IMR-90 (cell line): ENCODE measurements at places on chromosomes 4 and X. TPM values are rescaled to one million over a fixed set of nuclear protein-coding genes. Genes with fewer than 3 reads are reported as not detected.

DNA sequence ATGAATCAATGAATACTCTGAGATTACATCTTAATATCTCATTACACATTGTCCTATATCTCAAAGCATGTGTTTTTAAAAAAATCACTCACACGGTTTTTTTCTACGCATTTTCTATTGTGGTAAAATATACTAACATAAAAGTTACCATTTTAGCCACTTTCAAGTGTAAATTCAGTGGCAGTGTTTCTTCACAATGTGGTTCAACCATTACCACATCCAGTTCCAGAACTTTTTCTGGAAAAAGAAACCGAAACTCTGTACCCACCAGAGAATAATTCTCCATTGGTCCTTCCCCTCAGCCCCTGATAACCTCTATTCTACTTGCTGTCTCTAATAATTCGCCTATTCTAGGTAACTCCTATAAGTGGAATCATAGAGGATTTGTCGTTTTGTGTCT is 35.3 kb upstream of the ACSL1 start:
- no peak for DNase-seq
- no peak overlapping the region for H3K27ac ChIP-seq
- no peaks in the 10 kb centered on the region; the same call in 1 of the 2 replicates for H3K27me3 ChIP-seq
- H3K4me1 ChIP-seq: no peaks in the 10 kb centered on the region
- H3K4me3 ChIP-seq: no peak overlapping the region

- H3K36me3 ChIP-seq: no peaks in the 10 kb centered on the region
- H3K4me3 ChIP-seq: no peak overlapping the region
- no peaks in the 10 kb centered on the region for H3K27me3 ChIP-seq
- peak; percentile 67 for DNase-seq
Measured at GRCh38 chr4:20612313-20612712, 87.9 kb upstream of the PACRGL start.

JCHAIN gene
- 0.72 and 0.83 TPM in 2 replicates for total RNA-seq

GRCh38 chr4:140662082-140662869 is 93.5 kb upstream of the UCP1 start:
- H3K27me3 ChIP-seq: no peaks in the 10 kb centered on the region
- peak; percentile 52 for DNase-seq
- H3K27ac ChIP-seq: no peak overlapping the region
- peaks cover 3% of the 10 kb centered on the region for H3K4me1 ChIP-seq

- H3K36me3 ChIP-seq: no peaks in the 10 kb centered on the region
- no peaks in the 10 kb centered on the region for H3K27me3 ChIP-seq
- H3K4me1 ChIP-seq: no peaks in the 10 kb centered on the region
- no peak overlapping the region for H3K27ac ChIP-seq
- H3K4me3 ChIP-seq: no peak overlapping the region
Measured at GRCh38 chr4:77712675-77713074, 106.5 kb downstream of the CNOT6L start.

GRCh38 chr4:47154816-47155370 is 123.5 kb downstream of the GABRB1 start:
- H3K4me3 ChIP-seq: no peak overlapping the region
- H3K4me1 ChIP-seq: no peaks in the 10 kb centered on the region
- no peaks in the 10 kb centered on the region for H3K36me3 ChIP-seq
- H3K27ac ChIP-seq: no peak overlapping the region
- peak; percentile 0 for DNase-seq

LGI2 gene
- total RNA-seq: not detected in 2 replicates

TMEM175 gene
- 7.7 and 9.2 TPM in 2 replicates for total RNA-seq

- H3K36me3 ChIP-seq: no peaks in the 10 kb centered on the region
- DNase-seq: no peak
- 0 out of 2 replicates have a peak, but pooled peaks cover 2% of the 10 kb centered on the region for H3K4me1 ChIP-seq
- no peak overlapping the region for H3K27ac ChIP-seq
- no peak overlapping the region for H3K4me3 ChIP-seq
- H3K27me3 ChIP-seq: peaks cover 9% of the 10 kb centered on the region
Measured at GRCh38 chrX:46324166-46324565, 221.1 kb downstream of the ZNF674 start.

DNA sequence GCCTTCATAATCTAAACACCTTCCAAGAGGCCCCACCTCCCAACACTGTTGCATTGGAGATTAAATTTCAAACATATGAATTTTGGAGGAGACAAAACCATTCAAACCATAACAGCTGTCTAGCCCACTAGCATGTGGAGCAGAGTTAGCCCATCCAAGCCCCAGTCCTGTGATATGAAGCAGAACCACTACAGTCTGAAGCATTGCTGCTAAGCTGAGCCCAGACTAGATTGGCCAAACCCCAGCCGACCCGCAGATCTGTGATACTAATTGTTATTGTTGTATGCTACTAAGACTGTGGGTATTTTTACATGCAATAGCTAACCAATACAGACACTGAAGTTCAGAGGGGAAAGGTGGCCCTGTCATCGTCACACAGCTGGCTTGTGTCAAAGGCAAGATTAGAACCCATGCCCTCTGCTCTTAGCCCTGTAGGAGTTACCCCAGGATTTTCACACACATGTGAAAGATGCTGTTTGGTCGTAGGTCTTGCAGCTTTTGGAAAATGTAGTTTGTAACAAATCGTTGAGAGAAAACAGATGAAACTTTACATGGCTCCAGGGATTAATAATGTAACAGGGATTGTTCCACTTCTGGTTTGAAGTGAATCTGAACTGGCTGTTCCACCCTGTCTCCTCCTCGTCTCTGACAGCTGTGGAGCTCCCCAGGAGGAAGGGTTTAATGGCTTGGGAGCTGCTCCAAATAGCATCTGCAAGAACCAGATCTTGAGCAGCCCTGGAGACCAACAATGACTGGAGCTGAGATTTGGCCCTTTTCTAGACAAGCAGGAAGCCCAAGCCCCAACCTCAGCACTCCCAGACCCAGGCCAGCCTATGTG is 517.5 kb downstream of the MID1IP1 start:
- no peaks in the 10 kb centered on the region for H3K4me1 ChIP-seq
- no peaks in the 10 kb centered on the region for H3K36me3 ChIP-seq
- no peak overlapping the region for H3K27ac ChIP-seq
- H3K4me3 ChIP-seq: no peak overlapping the region
- H3K27me3 ChIP-seq: peaks cover 8% of the 10 kb centered on the region

DNA sequence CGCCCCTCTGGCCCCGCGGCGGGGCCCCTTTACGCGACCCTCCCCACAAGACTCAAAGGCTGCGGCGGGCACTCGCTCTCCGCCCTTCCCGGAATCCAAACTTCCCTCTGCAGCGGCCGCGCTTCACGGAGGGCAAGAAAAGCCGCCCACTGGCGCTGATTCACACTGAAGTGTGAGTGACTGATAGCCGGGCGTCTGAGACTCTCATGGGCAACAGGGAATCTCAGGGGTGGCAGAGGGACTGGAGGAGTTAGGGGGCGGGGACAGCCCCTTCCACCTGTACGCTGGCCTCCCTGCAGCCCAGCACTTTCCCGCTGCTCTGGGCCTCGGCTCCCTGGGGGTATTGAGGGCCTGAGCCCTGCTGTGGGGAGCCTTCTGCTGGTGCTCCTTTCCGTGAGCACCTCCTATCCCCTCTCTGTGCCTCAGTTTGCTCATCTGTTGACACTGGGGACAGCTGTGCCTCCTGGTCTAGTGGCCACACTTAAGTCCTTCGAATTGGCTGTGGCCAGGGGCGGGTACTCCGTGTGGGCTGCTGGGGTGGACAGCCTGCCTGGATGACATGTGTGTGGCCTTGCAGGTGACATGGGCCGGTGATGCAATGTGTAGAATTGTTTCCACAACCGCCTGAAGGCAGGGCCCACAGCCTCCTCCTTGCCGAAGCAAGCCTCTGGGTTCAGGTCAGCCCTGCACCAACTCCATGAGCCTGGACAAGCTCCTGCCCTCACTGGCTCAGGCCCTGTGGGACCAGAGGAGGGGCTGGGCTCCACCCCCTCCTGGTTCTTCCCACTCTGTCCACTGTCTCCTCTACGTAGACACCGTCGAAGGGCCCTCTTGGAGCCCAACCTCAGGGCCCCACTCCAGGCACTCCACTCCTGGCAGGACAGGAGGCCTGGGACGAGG is 951 bp downstream of the SH3BP2 start:
- no peaks in the 10 kb centered on the region for H3K36me3 ChIP-seq
- H3K4me1 ChIP-seq: peaks cover 37% of the 10 kb centered on the region
- H3K4me3 ChIP-seq: peak overlapping the region; percentile 51
- H3K27me3 ChIP-seq: no peaks in the 10 kb centered on the region
- peak overlapping the region; percentile 85 for H3K27ac ChIP-seq

- H3K27me3 ChIP-seq: peaks cover 3% of the 10 kb centered on the region
- no peak for DNase-seq
- H3K4me1 ChIP-seq: no peaks in the 10 kb centered on the region
- H3K36me3 ChIP-seq: no peaks in the 10 kb centered on the region
Measured at GRCh38 chr4:121053601-121054143, 18.7 kb downstream of the NDNF start.

UCHL1 gene
- total RNA-seq: 972 and 1,122 TPM in 2 replicates

GRCh38 chr4:161496-162284 is 37.4 kb downstream of the ZNF718 start:
- no peak for DNase-seq
- no peaks in the 10 kb centered on the region for H3K4me1 ChIP-seq
- no peak overlapping the region for H3K4me3 ChIP-seq
- H3K27me3 ChIP-seq: no peaks in the 10 kb centered on the region
- H3K36me3 ChIP-seq: 0 out of 2 replicates have a peak, but pooled peaks cover 1% of the 10 kb centered on the region

DNA sequence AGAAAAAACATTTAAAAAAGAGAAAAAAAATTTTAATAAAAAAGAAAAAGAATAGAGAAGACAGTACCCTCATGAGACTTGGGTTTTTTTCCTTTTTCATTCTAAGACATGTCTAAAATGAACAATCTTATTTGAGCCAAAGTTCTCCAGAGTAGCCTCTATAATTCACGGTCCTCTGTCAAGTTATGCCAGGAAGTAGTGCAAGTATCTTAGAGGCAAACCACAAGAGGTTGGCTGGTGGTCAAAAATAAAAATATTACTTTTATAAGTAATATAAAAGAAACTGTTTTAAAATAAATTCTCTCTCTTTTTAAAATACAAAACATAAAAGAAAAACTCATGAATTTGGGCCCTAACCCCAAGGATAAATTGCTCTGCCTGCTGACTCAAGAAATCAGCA is 26.5 kb downstream of the HNRNPDL start:
- no peak overlapping the region for H3K27ac ChIP-seq
- H3K4me1 ChIP-seq: no peaks in the 10 kb centered on the region
- no peak for DNase-seq
- no peak overlapping the region for H3K4me3 ChIP-seq
- H3K27me3 ChIP-seq: no peaks in the 10 kb centered on the region

GRCh38 chrX:64187762-64188150 is 17.8 kb downstream of the AMER1 start:
- peaks cover 12% of the 10 kb centered on the region for H3K36me3 ChIP-seq
- H3K4me3 ChIP-seq: no peak overlapping the region
- H3K27me3 ChIP-seq: no peaks in the 10 kb centered on the region
- H3K4me1 ChIP-seq: no peaks in the 10 kb centered on the region

GRCh38 chr4:6549445-6549844 is 25.5 kb upstream of the MAN2B2 start:
- no peaks in the 10 kb centered on the region for H3K36me3 ChIP-seq
- no peaks in the 10 kb centered on the region for H3K4me1 ChIP-seq
- H3K27me3 ChIP-seq: peaks cover 8% of the 10 kb centered on the region
- no peak overlapping the region for H3K4me3 ChIP-seq
- H3K27ac ChIP-seq: no peak overlapping the region

GRCh38 chr4:80268081-80268823 is 1.8 kb downstream of the FGF5 start:
- peak overlapping the region; percentile 63 for H3K4me3 ChIP-seq
- peaks cover 8% of the 10 kb centered on the region for H3K4me1 ChIP-seq
- H3K27me3 ChIP-seq: no peaks in the 10 kb centered on the region
- peak overlapping the region; percentile 96 for H3K27ac ChIP-seq
- DNase-seq: peak; percentile 53

DNA sequence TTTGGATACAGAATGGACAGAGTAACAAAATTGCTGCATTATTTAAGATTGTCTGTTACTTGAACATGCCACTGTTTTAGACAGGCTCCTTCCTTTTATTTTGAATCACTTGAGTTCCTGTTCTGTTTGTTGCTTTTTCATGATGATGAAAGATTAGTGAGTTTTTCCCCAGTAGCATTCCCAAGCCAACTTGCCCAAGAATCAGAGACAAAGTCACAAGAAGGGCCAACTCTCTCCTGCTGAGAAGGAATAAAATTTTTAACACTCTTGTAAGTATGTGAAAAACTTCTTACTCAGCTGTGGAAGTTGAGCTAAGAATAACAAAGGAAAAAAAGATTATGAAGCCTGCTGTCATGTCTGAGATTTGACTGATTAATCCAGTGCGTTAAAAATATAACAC is 104.2 kb downstream of the KLHL8 start:
- no peaks in the 10 kb centered on the region for H3K27me3 ChIP-seq
- H3K27ac ChIP-seq: peak overlapping the region; percentile 40; the same call in 1 of the 2 replicates
- peaks cover 29% of the 10 kb centered on the region for H3K4me1 ChIP-seq
- DNase-seq: no peak
- no peak overlapping the region for H3K4me3 ChIP-seq
- peaks cover 19% of the 10 kb centered on the region for H3K36me3 ChIP-seq

GAGE12D gene
- not detected in 2 replicates for total RNA-seq

GRCh38 chrX:8960957-8961468 is 72.9 kb downstream of the FAM9B start:
- peaks cover 4% of the 10 kb centered on the region; the same call in 1 of the 2 replicates for H3K27me3 ChIP-seq
- H3K4me3 ChIP-seq: no peak overlapping the region
- no peaks in the 10 kb centered on the region for H3K4me1 ChIP-seq
- no peak for DNase-seq

DNA sequence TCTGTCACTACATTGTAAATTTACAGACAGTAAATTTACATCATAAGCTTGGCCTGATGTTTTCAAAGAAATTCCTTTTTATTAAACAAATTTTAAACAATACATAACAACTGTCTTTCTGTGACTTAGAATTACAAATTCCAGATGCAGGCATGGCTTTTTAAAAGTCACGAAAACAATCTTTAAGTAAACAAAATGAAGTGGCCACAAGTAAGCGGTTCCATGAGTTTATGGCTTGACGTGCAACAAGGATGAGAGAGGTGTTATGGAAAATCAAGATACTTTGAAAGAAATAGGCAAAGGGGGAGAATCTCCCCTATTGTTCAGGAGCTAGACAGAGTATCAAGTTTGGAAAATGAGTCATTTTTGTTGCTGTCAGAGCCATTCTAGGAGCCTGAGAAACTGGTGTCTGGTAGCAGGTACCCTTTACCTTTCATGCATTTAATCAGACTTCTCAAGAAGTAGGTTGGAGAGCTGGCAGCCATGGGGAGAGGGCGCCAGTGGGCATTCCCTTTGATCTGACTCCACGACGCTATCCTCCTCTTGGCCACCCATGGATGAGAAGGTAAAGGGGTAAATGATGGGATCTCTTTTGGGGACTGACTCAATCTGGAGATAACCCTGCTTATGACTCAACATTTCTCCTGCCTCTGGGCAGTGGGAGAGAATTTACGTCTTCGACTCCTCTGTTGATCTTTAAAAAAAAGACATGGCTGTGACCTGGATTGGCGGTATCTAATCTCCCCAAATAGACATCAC is 217.2 kb downstream of the SPRY1 start:
- H3K36me3 ChIP-seq: no peaks in the 10 kb centered on the region
- peaks cover 4% of the 10 kb centered on the region for H3K4me1 ChIP-seq
- H3K27ac ChIP-seq: peak overlapping the region; percentile 98; the same call in 1 of the 2 replicates
- H3K27me3 ChIP-seq: no peaks in the 10 kb centered on the region
- peak; percentile 26 for DNase-seq

- H3K27me3 ChIP-seq: peaks cover 14% of the 10 kb centered on the region
- H3K4me3 ChIP-seq: no peak overlapping the region
- no peak overlapping the region for H3K27ac ChIP-seq
- no peaks in the 10 kb centered on the region for H3K36me3 ChIP-seq
- DNase-seq: peak; percentile 1
- H3K4me1 ChIP-seq: no peaks in the 10 kb centered on the region
Measured at GRCh38 chrX:40434947-40435346, 145.8 kb upstream of the ATP6AP2 start.
